NCI-H446 (cell line): ENCODE measurements at places on chromosomes 16 and 17.
A peak's percentile ranks its signal among the peaks of the same experiment; 100 is the strongest.

- no peak for DNase-seq
Observed at GRCh38 chr17:82932518-82933310, 92.9 kb upstream of the ZNF750 start.

DNA sequence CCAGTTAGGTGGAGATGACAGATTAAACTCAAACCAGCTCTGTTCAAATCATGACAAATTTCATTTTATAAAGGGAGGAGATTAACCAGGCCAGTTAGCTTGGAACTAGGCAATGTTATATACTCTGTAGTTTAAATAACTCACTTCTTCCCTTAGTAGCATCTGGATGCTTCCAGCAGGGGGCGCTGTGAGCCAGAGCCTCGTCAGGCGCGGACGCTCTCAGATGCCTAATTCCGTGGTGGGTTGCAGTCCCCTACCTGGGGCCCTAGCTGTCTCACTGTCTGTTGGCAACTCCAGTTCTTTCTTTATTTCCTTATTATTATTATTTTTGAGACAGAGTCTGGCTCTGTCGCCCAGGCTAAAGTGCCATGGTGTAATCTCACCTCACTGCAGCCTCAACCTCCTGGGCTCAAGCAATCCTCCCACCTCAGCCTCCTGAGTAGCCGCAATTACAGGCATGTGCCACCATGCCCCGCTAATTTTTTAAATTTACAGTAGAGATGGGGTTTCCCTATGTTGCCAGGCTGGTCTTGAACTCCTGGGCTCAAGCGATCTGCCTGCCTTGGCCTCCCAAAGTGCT lies 17.3 kb upstream of the WFDC1 start:
- peak; percentile 3 for DNase-seq

GRCh38 chr17:63774141-63774968 lies at the start of gene DDX42:
Gene DDX42, plus strand, starts transcription at chr17:63774170. Its CDS starts 12,880 bp downstream, at chr17:63787050.
- DNase-seq = peak; percentile 33

GRCh38 chr17:27862840-27863239 lies 30.3 kb downstream of the LYRM9 start:
- DNase-seq = no peak

- DNase-seq = no peak
Observed at GRCh38 chr16:89729293-89729692, 8.0 kb downstream of the ZNF276 start.

- peak; percentile 2 for DNase-seq
Observed at GRCh38 chr16:29645694-29646187, 17.3 kb upstream of the SPN start.

DNA sequence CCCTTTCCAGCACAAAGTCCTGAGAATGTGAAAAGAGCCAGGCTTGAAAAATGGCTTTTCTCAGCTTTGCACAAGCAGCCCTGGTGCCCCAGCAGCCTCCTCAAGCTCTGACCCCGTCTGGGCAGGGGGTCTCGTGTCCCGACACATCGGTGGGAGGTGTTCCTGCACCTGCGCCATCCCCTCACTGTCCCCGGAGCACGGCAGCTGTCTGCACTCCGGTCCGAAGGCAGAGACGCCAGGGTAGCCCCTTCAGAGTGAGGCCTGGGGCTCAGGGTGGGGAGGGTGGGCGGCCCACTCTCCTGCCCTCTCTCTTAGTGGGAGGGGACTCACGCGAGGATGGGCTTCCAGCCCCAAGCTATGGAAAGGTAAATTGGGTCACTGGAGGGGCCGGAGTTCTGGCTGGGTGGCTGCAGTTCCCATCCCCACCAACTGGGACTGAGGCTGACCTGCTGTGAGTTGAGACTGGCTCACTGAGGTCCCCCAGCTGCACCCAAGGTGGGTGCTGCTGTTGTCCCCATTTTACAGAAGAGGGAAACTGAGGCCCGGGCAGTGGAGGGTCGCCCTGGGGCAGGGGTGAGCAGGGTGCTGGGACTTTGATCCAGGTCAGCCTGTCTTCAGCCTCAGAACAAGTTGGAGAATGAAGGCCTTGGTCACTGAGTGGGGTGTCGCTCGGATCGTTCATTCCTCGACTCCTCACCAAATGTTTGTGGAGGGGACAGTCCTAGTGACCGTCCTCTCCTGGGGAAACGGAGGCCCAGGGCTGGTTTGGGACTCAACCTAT lies 2.3 kb upstream of the BAIAP3 start:
- no peak for DNase-seq

- no peak for DNase-seq
Observed at GRCh38 chr16:61179561-61179960, 856.7 kb downstream of the CDH8 start.

DNA sequence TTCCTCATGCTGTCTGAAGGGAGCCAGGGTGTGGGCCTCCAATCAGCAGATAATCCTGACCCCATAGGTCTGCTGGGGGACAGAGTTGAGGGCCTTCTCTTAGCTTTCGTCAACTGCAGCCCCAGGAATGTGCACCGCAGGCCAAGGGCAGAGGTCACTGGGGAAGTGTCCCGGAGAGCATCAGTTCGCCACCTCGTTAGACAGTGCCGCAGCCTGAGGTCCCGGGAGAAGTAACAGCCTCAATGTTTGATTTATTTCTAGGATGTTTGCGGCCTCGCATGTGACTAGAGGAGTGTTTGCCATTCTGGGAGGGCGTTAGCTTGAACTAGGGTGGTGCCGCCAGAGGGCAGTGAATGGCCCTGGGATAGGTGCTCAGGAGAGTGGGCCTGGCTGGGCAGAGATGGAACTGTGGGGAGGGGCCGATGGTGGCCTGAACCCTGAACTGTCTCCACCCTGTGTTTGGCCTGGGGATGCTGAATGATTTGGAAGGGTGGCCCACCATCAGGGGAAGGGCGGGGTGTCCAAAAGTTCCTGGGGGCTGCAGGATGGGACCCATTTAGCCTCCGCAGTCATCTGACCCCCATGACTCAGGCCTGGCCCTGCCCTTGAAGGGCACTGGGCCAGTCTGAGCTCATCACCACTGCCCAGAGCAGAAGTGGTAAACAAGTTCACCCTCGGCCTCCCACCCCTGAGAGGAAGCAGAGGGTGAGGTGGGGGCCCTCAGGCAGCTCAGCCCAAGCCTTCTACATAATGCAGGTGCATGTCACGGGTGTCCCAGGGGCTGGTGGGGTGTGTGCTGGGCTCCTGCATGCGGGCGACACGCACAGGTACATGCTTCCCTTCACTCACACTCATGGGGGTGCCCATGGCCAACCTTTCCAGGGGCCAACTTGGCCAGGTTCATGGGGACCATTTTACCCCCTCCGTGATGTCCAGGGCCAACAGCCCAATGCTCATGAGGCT lies 12.4 kb upstream of the TAC4 start:
- DNase-seq = no peak

DNA sequence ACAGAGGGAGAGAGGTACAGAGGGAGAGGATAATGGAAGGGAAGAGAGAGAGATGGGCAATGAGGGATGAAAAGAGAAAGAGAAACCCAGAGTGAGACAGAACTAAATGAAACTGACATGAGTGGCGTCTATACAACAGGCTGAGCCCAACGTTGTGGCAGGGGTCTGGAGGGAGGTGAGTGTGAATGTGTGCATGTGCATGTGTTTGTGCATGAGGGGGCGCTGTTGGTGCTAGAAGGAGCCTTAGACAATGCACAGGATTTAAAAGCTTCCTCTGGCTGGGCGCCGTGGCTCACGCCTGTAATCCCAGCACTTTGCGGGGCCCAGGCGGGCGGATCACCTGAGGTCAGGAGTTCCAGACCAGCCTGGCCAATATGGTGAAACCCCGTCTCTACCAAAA lies 454.8 kb upstream of the CDH11 start:
- no peak for DNase-seq

DNA sequence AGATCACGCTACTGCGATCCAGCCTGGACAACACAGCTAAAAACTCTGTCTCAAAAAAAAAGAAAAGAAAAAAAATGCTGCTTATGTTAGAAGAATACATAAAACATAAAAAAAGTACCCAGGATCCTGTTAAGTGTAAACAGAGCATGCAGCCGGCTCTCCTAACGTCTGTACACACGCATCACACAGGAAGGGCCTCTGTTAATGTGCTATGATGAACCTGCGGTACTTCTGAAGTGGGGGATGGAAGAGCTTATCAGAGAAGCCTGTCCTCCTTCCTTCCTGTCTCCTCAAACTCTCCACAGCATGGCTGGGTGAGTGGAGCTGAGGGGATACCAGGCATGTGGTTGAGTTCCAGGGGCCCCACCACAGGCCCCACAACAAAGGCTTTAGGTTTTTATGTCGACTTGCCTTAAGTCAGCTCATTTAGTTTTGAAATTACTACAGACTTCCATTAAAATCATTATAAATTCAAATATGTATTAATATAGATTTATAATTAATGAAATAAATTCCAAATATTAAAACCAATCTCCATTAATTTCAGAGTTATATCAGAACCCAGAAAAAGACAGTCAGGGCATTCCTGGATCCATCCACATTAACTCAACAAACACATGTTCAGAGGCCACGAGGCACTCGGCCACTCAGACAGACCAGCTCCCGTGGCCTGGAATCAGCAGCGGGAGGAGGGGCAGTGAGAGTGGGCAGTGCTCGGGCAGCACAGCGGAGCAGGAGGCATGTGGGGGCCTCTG lies 11.7 kb downstream of the CCDC57 start:
- no peak for DNase-seq

- no peak for DNase-seq
Observed at GRCh38 chr17:81537856-81538555, 9.8 kb downstream of the FSCN2 start.

DNA sequence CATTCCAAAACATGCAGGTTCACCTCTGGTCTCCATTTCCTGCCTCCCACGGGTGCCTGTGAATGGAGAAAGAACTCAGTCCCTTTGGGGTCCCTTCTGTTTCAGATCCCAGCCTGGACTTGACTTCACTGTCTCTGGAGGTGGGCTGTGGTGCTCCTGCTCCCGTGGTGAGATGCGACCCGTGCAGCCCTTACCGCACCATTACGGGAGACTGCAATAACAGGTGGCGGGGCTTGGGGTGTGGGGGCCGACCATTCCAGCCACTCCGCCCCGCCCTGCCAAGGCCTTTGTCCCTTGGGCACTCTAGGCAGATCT lies 10.5 kb downstream of the LPO start:
- DNase-seq = no peak

- no peak for DNase-seq
Observed at GRCh38 chr16:71492786-71493185, 3.7 kb upstream of the ZNF19 start.
